ENCODE measurements at places on chromosomes 16 and 17.

DNA sequence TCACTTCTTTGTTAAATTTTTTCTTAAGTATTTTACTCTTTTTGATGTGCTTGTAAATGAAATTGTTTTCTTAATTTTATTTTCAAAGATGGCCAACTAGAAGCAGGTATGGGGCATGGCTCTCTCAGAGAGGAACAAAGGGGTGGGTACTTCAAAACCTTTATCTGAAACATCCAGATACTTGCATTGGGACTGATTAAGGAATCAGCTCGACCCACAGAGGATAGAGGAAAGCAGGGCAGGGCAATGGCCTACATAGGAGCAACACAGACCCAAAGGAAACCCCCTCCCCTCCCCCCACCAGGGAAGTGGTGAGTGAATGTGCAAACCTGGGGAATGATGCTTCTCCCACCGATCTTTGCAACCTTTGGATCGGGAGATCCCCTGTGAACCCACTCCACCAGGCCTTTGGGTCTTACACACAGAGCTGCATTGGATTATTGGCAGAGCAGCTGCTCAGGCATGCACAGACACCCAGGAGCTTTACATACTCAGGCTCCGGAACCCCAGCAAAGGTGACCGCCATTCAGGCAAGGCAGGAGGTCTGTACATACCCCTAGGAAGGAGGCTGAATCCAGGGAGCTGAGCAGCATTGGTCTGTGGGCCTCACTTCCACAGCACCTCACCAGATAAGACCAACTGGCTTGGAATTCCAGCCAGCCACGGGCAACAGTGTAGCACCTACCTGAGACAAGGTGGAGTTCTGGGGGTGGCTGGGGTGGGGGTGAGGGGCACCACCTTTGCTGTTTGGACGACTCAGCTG is 3.0 kb upstream of the CCR7 start:
- no peak for DNase-seq

- no peak for DNase-seq
Measured at GRCh38 chr16:3182608-3183444, 5.2 kb upstream of the OR1F1 start.

GRCh38 chr17:30503558-30503957 is 26.4 kb downstream of the GOSR1 start:
- DNase-seq, result no peak

GRCh38 chr17:8080799-8081219 is 6.7 kb downstream of the ALOX12B start:
- DNase-seq, result no peak

DNA sequence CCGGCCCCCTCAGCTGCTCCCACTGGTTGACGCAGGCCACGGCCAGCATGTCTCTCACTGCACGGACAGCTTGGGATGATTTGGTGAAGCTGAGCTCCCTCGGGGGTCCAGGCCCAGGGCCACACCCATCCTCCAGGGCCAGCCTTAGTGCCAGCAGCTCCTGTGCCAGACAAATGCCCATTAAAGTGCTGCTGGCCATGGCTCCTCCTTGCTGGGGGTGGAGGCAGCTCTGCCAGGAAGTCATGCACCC is 2.5 kb downstream of the TRIM47 start:
- DNase-seq, result no peak

DNA sequence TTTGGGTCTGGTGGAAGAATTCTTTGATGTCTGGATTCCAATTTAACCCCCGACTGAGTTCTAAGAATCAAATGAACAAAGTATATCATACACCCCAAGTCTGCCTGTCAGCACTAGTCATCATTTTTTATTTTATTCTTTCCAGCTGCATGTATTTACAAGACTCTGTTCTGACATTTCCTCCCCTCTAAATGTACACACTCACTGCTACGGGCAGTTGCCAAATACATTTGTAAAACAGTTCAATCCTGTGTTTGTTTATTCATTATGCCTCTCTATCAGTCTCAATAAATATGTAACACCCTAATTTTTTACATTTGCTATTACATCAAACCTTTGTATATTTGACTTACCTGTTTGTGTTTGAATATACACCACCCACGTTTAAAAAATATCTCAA is 422.3 kb upstream of the PSMD7 start:
- DNase-seq, result no peak

DNA sequence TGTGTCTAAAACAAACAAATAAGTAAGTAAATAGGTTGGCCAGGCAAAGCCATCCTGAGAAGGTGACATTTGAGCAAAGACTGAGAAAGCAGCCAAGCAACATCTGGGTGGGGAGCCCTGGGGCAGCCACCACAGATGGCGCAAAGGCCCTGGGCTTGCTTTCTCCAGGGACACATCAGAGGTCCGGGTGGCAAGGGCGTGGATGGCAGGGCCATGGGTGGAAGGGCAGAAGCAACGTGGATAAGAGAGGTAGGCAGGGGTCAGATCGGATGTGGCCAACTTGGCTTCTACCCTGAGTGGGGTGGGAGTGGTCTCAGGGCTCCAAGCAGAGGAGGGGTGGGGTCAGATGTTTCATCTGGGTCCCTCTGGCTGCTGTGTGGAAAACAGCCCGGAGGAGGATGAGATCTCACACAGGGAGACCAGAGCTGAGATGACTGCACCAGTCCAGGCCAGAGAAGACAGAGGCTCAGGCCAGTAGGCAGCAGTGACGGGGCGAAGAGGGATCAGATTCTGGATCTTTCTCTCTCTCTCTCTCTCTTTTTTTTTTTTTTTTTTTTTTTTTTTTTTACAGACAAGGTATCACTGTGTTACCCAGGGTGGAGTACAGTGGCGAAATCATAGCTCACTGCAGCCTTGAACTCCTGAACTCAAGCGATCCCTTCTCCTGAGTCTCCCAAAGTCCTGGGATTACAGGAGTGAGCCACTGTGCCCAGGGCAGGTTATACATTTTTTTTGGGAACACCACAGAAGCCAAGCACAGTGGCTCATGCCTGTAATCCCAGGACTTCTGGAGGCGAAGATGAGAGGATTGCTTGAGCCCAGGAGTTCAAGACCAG is 6.1 kb upstream of the SPN start:
- no peak for DNase-seq

DNA sequence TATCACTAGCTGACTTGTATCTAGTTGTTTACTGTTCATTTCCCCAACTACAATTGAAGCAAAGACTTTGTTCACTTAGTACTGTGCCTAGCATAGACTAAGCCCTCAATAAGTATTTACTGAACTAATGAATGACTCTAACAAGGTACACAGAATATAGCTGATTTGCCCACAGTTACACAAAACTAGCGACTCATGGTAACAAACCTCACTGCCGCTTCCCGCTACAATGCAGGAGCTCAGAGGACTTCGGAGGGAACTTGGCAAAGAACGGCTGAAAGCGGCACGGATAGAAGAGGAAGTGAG is 524 bp downstream of the EFTUD2 start:
- no peak for DNase-seq

- DNase-seq, result no peak
Measured at GRCh38 chr16:50259334-50260205, 6.8 kb upstream of the ADCY7 start.

DNA sequence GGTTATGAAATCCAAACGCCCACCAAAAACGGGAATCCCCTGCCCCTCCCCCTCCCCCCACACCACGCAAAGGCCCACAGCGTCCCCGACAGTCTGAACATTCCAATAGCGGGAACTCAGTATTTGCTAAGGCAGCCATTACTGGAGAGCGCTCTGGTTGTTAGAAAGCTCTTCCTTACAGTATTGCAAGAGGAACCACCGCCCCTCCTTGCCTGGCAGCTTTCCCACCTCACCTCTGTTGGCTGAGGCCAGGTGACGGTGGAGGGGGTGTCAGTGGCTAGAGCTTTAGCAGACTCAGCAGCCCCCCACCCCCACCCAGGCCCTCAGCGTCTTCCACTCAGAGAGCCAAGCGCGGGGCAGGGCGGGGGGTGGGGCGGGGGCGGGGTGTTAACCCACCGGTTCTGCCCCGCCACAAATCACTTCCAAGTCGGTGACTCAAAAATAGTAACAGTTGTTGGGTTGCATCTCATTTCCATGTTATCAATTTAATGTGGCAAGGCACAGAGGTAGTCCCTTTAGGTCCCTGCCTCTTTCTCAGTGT is 2.2 kb upstream of the PLEKHH3 start:
- DNase-seq, result no peak

DNA sequence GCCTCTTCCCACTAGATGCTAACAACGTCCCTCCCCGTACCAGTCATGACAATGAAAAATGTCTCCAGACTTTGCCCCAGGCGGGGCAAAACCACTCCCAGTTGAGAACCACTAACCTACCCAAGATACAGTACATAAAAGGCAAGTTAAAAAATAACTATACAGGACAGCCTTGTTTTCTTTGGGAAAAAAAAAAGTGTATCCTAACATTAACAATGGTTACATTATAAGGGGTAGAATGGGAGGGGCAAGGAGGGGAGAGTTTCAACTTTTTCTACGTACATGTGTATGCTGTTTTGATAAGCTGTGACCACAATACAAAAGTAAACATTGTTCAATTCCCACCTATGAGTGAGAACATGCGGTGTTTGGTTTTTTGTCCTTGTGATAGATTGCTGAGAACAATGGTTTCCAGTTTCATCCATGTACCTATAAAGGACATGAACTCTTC is 94.9 kb downstream of the TOX3 start:
- no peak for DNase-seq
